ENCODE measurements at places on chromosomes 11 and 22. TPM values are rescaled to one million over a fixed set of nuclear protein-coding genes. Genes with fewer than 3 reads are reported as not detected.
A peak's percentile ranks its signal among the peaks of the same experiment; 100 is the strongest.

Gene LRRC74B
- total RNA-seq, result under 0.01 TPM

Gene TMEM191C
- total RNA-seq, result 1.6 TPM

Gene P2RX3
- total RNA-seq, result not detected

Gene MUC5AC
- total RNA-seq, result under 0.01 TPM

Gene ANO9
- total RNA-seq, result 7.0 TPM

Gene SF3A1
- total RNA-seq, result 125 TPM

Gene APOA4
- total RNA-seq, result not detected

Gene CHRDL2
- not detected for total RNA-seq

Gene OR51T1
- total RNA-seq, result not detected

Gene MAP6
- total RNA-seq, result under 0.01 TPM

Gene ACTN3
- total RNA-seq, result not detected

GRCh38 chr11:72295471-72295870 is 51.5 kb upstream of the PHOX2A start:
- no peak for DNase-seq

- no peak for DNase-seq
Measured at GRCh38 chr22:31501738-31502137, 5.4 kb downstream of the SFI1 start.

GRCh38 chr11:128462922-128463321 is 124.4 kb downstream of the ETS1 start:
- DNase-seq, result no peak

- DNase-seq, result peak; percentile 65
Measured at GRCh38 chr11:47152953-47153950, 23.4 kb downstream of the ARFGAP2 start.

DNA sequence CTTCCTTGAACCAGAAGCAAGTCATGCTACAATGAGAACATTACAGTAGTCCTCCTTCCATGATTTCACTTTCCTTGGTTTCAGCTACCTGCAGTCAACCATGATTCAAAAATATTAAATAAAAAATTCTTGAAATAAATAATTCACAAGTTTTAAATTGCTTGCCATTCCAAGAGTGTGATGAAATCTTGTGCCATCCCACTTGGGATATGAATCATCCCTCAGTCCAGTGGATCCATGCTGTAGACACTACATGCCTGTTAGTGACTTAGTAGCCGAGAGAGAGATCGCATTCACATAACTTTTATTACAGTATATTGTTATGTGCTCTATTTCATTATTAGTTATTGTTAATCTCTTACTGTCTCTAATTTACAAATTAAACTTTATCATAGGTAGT is 6.0 kb downstream of the HOATZ start:
- no peak for DNase-seq

DNA sequence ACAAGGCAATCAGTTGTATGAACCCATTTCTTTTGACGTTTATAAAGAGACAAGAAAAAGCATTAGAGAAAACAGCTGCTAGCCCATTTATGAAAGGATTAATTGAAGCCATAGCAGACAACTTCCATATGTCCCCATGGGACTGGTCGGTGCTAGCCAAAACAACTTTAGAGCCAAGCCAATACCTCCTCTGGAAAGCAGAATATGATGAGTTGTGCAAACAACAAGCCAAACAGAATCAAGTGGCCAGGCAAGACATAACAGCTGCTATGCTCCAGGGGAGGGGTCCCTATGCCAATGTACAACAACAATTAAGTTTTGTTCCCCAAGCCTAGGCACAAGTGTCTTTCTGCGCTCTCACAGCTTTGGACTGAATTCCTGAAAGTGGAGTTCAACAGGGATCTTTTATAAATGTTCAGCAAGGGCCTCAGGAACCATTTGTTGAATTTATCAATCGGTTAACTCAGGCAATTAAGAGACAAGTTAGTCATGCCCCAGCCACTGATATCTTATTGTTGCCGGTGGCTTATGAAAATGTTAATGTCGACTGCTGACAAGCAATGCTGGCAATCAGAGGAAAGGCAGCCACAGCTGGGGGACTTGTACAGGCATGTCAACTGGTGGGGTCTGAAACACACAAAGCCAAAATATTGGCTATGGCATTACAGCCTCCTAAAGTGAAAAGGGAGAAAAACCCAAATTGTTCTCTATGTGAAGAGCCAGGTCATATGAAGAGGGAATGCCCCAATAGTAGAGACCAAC is 1593.1 kb upstream of the TENM4 start:
- DNase-seq, result no peak

- no peak for DNase-seq
Measured at GRCh38 chr11:127017482-127017881, 16.9 kb upstream of the KIRREL3 start.

DNA sequence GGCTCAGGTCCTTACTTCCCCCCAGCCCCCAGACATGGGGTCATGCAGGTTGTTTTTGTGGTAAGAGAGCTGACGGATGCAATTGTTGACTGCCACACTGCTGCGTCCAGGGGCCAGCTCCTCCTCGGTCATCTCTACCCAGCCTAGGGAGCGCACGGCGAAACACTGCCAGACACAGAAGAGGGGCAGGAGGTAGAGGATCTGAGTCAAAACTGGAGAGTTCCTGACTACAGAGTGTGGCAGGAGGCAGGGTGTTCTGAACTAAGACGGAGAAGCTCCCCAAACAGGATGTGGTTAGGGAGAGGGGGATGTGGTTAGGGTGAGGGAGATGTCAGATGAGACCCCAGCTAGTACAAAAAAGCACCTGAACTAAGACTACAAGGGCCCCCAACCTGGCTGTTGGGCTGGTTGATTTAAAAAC is 12.3 kb downstream of the SMPD1 start:
- DNase-seq, result peak; percentile 59

DNA sequence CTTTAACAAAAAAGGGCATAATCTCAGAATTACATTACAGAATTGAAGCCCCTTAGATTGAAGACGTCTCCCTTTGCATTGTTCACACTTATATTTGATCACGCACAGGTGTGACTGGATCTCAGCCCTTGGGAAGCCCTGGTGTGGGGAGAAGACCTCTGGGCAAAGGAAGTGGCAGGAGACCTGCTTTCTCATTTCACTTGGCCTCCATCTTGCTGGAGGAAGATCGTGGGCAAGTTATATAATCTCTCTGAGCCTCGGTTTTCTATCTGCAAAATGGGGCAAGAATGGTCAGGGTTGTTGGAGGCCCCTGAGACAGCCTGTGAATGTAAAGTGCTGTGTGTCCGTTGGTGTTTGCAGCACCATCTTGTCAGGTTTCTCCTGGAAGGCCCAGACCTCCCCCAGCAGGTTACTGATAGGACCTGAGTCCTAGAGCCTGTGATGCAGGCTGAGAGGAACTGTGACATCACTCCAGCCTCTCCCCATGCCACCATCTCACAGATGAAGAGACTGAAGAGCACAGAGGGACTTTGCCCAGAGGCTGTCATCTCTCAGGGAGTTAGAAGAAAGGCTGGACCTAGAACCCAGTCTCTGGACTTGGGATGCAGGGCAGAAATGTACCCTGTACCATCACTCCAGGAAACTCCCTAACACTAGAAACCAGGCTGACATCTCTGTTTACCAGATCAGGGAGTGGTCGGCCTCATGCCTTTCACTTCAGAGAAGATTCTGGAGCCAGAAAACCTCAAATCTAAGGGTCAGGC is 1.1 kb upstream of the APOA1 start:
- no peak for DNase-seq

DNA sequence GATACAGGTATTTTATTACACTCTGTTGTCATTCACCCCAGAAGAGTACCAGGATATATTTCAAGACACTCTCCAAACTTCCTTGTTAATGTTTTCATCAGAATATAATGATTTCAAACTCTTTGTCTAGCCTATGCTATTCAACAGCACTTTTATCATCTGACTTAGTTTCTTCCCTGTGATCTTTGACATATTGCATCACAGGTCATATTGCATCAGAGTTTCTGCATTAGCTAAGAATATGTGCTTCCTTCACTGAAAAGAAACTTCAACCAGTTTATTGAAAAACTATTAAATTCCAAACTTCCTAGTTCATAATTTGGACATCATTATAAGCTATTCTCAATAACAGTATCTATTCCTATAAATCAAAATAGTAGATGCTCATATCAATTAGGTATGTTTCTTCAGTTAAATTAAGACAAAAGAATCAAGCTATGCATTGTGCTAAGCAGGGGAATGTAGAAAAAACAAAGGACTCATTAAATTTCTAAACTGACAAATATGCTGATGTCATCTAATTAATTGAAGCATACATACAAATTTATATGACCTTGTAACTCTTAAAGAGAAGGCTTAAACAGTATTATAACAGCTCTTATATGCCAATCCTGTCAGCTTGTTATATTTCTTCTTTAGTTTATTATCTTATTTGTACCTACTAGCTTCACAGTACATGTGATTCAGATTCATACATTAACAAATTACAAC is 361.8 kb upstream of the LUZP2 start:
- DNase-seq, result no peak

DNA sequence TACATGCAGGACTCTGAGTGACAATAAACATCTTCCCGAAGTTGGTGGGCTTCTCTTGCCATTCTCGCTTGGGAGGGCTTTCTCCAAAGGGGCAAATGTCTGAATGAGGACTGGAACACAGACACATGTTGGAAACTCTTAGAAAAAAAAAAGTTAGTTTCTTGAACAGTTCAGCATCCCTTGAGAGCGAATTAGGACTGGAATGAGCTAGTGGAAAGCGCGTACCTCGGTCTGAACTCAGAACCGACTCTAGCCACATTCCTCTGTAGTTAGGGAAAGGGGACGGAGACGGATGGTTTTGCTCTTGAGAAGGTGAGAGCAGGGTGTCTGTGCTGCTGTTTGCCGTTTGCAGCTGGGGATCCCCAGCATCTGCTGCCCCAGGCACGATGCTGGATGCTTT is 517.3 kb downstream of the TBC1D22A start:
- no peak for DNase-seq

- DNase-seq, result no peak
Measured at GRCh38 chr11:7974668-7975067, 9.4 kb upstream of the NLRP10 start.

DNA sequence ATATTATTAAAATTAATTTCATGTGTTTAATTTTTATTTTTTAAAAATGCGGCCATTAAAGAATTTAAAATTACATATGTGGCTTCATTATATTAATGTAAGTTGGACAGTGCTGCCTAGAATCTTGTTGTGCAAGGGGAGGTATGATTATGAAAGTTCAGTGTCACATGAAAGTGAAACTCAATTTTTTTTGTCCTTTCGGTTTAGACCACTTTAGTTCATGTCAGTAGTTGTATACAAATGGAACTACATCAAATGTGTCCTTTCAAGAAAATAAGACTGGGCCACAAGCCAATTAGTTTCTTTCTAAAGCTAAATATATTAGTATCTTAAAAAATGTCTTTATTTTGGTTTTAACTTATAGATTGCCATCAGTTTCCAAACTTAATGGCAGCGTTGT is 35.7 kb downstream of the TBCEL start:
- DNase-seq, result no peak

DNA sequence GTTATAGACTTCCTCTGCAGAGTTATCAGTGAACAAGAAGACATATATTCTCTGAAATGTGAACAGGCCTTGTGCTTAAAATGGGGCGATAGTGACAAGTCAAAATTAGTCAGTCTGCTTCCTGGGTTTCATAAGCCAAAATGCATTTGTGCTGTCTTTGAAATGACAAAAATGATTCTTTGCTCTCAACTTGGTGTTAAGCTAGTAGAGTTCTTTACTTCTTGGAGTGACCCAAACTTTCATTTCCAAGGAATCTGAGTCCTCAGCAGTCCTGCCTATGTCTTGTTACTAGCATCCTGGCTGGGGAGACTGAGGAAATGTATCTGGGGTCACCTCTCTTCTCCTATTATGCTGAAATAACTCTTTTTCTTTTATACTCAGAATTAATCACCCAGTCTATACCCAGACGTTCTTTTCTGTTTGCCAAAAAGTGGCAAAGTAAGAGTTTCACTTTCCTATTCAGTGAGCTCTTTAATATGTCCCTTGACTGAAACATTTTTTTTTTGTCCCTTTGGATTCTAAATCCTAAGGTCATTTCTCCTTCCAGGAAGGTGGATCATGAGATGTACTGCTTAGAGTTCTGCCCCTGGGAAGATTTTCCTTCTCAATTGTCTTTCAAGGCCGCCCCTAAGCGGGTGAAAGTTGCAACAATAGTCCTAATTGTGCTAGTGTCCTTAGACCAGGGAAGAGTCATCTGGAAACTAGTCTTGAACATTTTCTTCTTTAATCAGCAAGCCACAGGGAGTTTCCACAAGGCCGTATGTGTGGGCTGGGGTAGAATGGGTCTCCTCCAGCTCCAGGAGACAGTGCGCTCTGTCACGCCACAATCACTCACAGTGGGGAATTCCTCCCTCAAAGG is 53.0 kb upstream of the RDX start:
- no peak for DNase-seq

GRCh38 chr11:104792861-104793260 is 105.4 kb downstream of the CASP12 start:
- DNase-seq, result no peak

DNA sequence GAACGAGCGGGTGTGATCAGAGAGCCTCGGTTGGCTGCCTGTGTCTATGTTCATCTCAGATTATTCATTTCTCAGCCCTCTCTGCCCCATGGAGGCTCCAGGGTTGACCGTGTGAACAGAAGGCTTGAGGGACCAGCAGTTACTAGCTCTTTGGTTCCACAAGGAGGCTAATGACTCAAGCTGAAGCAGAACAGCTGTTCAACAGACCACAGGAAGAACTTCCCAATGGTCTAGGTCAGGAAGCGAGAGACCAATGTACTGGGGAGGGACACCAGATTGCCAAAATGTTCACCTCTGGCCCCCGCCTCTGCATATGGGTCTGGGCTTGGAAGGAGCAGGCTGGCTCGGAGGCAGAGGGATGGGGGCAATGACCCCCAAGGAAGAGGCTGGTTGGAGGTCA is 14.7 kb upstream of the PDE2A start:
- DNase-seq, result no peak

GRCh38 chr11:62839050-62839945 is at the start of gene WDR74:
WDR74 (minus strand) TSS chr11:62839590; CDS start chr11:62839570, 20 bp downstream.
- DNase-seq, result peak; percentile 85

GRCh38 chr11:128755564-128755963 is 61.7 kb downstream of the FLI1 start:
- no peak for DNase-seq

GRCh38 chr11:20131788-20132666 is 28.2 kb downstream of the DBX1 start:
- peak; percentile 59 for DNase-seq

- no peak for DNase-seq
Measured at GRCh38 chr11:19966441-19966840, 193.8 kb downstream of the DBX1 start.

DNA sequence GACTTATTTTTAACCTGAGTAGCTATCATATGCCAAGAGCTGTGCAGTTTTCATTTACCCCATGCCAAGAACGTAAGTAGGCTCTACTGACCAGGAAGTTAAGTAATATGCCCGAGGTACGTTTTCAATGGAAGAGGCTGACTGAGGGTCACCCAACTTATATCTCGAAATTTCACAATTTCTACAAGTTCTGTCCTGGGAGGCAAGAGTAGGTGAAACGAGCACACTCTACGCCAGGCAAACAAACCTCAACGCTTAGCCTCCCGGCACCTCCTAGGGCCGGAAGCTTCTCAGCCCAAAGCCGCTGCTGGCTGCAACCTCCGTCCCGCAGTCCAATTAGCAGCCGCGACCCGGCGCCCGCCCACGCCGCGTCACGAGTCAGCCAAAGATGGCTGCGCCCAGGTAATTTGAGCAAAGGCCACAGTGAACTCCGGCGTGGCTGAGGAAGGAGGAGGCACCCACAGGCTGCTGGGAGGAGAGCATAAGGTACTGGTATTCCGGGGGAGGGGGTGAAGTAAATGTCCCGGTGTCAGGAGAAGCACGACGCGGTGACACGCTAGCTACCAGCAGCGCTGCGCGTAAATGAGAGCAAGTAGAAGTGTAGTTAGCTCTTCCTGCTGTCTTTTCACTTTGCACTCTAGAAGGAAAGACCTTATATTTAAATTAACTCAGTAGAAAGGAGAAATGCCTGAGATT is at the start of gene TMEM126A:
TSS of gene TMEM126A (plus strand) at position 364 of the 696 bp plus-strand sequence. CDS start 2,289 bp downstream, outside the sequence.
- peak; percentile 85 for DNase-seq

- no peak for DNase-seq
Measured at GRCh38 chr11:92969293-92969633, 188 bp upstream of the MTNR1B start.

Data from hematopoietic multipotent progenitor cell (in vitro differentiated cells).